ENCODE measurements at places on chromosomes 16 and 17.
A peak's percentile ranks its signal among the peaks of the same experiment; 100 is the strongest.

DNA sequence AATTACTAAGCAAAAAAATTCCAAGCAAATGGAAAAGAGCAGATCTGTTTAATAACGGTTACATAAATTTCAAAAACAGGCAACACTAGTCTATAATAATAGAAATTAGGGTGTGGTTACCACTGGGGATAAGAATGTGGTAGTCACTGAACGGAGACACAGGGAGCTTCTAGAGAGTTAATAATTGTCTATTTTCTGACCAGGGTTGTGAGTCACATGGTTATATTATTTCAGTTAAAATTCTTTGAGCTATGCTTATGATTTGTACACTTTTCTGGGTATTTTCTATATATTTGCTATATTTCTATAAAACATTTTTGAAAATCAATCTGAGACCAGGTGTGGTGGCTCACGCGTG, 433.9 kb upstream of the MAF start:
- no peak for DNase-seq

- DNase-seq: no peak
Measured at GRCh38 chr16:87459027-87459426, 33.8 kb downstream of the ZCCHC14 start.

DNA sequence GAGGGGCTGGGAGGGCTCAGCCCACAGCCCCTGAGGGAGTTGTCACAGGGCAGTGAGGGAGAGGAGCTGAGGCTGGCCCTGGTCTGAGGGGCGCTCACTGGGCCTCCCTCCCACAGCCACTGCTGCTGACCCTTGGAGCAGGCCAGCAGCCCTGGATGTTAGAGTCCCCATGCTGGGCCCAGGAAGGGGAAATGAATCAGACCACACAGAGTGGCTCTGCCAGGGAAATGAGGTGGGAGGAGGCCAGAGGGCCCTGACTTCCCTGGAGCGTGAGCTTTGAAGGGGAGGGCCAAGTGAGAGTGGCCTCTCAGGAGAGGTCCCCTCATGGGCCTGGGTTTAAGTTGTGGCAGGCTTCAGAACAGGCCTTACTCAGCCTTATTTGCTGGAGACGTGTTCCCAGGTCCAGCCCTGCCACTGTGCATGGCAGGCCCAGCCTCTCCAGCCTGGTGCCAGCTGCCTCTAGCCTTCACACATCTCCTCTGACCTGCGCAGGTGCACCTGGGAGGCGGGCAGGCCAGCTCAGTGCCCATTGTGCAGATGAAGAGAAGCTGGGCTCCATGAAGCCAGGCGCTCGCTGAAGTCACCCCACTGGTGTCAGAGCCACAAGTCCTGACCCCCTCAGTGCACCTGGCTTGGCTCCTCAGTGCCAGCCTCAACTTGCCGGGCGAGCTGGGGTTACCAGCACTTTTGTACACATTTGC, 15.4 kb downstream of the GPT2 start:
- no peak for DNase-seq

GRCh38 chr17:43628089-43628650, 33.6 kb downstream of the MEOX1 start:
- DNase-seq: no peak

DNA sequence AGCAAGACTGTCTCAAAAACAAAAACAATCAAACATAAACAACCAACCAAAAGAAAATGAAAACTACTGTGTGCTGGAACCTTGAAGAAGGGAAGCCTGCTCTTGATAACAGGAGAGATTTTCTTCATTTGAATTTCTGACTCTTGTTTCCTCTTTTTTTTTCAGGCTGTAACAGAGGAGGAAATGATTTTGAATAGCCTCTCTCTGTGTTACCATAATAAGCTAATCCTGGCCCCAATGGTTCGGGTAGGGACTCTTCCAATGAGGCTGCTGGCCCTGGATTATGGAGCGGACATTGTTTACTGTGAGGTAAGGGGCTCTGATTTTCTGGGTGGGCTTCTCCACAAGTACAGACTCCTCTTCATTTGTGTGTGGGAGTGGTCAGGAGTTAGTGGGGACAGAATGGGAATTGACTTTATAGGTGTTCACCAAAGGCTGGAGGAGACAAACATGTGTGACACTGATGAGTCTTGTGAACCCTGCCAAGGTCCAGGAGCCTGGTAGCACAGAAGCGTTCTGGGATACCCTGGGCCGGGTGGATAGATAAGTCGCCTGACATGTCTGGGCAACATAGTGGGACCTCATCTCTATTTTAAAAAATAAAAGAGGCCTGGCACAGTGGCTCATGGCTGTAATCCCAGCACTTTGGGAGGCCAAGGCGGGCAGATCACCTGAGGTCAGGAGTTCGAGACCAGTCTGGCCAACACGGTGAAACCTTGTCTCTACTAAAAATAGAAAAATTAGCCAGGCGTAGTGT, 14.9 kb downstream of the DUS2 start:
- no peak for DNase-seq

DNA sequence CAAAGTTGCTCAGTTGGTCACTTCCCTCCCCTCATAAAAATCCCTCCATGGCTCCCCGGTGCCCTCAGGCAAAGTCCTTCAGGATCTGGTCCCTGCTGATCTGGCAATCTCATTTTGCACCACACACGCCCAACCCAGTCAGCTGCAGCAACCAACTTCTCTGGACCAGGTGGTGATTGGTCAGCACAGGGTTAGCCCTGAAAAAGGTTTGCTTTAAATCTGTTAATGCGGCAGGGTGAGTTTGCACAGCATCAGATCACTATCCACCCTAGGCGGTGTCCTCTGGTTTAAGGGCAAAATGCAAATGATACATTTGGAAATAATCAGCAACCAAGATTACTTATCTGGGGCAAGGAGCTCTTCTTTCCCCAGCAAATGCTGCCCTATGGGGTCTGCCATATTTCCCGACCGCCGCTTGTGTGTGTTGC, 42.9 kb upstream of the TNRC6C start:
- DNase-seq: no peak

- peak; percentile 39 for DNase-seq
Measured at GRCh38 chr16:8631373-8631772, 9.9 kb downstream of the METTL22 start.

DNA sequence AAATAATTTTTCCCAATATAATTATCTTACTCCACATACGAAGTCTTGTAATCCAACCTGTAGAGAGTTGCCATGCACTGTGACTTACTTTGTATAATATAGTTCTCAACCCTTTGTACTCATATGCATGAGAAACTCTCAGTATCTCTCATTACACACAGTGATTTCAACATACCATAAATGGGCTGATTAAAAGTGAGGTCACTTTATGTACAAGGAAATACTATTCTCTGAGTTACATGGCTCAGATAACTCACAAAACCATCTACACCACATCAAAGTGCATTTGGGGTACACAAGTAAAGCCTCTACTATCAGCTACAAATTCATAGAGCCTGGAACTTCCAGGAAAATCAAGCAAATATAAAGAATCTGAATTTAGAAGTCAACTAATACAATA, 27.9 kb downstream of the SLFN12 start:
- no peak for DNase-seq

- no peak for DNase-seq
Measured at GRCh38 chr16:84785843-84786581, 33.8 kb upstream of the CRISPLD2 start.

- no peak for DNase-seq
Measured at GRCh38 chr17:38616361-38616760, 10.6 kb upstream of the SRCIN1 start.

DNA sequence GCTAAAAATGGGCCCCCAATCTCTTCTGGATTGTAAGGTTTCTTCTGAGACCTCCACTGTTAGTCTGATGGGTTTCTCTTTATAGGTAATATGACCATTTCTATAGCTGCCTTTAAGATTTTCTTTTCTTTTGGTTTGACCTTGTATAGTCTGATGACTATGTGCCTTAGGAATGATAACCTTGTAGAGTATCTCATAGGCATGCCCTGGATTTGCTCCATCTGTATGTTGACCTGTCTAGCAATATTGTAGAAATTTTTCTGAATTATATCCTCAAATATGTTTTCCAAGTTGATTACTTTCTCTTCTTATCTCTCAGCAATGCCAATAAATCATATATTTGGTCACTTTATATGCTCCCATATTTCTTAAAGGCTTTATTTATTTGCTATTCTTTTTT, 1403.8 kb upstream of the GOT2 start:
- no peak for DNase-seq

DNA sequence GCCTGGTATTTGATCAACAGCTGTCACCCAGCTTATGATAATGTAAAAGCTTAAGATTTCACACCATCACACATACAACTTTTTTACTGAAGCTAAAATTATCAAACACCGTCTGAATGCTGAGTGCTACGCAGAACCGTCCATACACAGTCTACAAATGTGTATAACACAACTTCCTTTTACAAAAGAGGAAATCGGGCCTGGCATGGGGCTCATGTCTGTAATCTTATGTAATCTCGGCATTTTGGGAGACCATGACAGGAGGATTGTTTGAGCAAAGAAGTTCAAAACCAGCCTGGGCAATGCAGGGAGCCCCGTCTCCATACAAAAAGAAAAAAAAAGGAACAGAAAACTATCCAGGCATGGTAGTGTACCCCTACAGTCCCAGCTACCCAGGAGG, 19.6 kb upstream of the QRICH2 start:
- peak; percentile 30 for DNase-seq

DNA sequence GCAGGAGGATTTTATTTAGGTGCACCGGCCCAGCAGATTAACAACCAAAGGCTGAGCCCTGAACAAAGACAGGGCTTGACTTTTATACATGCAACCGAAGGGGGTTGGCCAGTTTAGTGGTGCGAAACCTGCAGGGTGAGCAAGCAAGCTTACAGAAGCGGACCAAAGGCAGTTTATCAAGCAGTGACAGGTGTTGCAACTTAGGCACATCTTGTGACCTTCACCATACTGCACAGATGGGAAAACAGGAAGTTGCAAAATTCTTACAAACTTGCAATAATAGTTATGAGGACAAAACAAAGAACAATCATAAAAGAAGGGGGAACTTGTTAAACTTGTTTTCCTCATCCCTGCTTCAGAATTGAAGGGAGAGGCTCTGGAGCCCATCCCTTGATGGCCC, 1265.1 kb downstream of the CDH8 start:
- DNase-seq: no peak

Data from pons (tissue), 1 donor.